ENCODE measurements at places on chromosomes 3 and 15. TPM values are rescaled to one million over a fixed set of nuclear protein-coding genes. Genes with fewer than 3 reads are reported as not detected.

DNA sequence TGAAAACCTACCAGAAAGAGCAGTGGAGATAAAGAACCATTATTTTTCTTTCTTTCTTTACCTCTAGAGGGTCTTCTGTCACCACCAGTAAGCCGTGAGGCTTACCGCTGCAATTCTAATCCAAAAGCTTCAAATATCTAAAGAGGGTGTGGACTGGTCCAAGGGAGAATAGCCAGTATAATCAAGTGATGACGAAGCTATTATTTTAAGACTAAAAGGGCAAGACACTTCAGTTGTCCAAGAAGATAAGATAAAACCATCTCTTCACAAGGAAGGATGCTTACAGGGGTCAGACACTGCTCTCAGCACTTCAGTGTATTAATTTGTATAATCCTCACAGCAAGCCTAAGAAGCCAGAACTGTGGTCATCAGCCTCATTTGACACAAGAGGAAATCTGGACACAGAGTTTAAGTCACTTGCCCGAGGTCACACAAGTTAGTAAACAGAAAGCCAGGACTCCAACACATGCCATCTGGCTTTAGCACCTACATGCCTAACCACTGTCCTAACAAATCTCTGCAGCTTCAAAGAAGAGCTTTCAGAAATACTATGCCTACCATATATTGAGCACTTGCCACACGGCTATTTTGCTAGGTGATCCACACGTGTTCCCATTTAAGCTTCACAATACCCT lies 14.6 kb downstream of the HDC start:
- no peak for DNase-seq
- no peaks in the 10 kb centered on the region for H3K36me3 ChIP-seq
- no peak overlapping the region for H3K4me3 ChIP-seq
- no peak overlapping the region for H3K27ac ChIP-seq
- H3K27me3 ChIP-seq, result no peaks in the 10 kb centered on the region

DNA sequence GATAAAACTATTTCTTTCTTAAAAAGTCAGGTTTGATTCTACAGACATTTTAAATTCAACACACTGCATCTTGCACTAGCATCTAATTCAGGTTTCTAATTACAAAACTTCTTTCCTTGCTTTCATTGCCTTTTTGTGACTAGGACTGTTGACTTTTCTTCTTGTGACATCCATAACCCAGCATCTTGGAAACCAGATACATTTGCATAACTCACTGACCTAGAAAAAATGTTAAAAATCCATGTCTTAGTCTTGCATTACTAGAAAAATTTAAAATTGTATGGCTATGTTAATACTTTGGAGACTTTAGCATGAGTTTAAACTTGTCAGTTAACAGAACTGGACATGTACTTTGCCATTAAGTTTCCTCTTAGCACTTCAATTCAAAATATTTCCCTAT lies 72.7 kb downstream of the DTWD1 start:
- H3K4me3 ChIP-seq, result no peak overlapping the region
- no peaks in the 10 kb centered on the region for H3K27me3 ChIP-seq
- H3K36me3 ChIP-seq, result no peaks in the 10 kb centered on the region

TTC21A gene
- total RNA-seq, result 8.1 TPM

- no peak overlapping the region for H3K4me3 ChIP-seq
- no peak for DNase-seq
- H3K27ac ChIP-seq, result peak overlapping the region; percentile 83
Observed at GRCh38 chr3:8938021-8938420, 25.3 kb downstream of the RAD18 start.

DNA sequence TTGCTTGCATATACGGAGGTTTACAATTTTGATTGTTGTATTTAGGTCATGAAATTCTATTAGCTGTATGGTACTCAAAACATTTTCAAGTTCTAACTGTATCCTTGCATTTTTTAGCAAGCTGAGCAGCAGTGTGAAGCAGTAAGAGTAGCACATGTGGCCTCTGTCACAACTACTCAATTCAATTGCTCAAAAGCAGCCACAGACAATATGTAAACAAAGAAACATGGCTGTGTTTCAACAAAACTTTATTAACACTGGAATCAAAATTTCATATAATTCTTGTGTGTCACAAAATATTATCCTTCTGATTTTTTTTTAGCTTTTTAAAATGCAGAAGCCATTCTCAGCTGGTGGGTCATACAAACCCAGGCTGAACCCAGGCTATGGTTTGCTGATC lies 266.7 kb upstream of the LRRN1 start:
- H3K36me3 ChIP-seq, result no peaks in the 10 kb centered on the region
- H3K4me1 ChIP-seq, result no peaks in the 10 kb centered on the region
- no peak overlapping the region for H3K27ac ChIP-seq
- peaks cover 7% of the 10 kb centered on the region for H3K27me3 ChIP-seq

CCDC33 gene
- total RNA-seq, result not detected

ZMYND10 gene
- total RNA-seq, result 1.1 TPM

PPP1R14D gene
- total RNA-seq, result not detected

ARL14 gene
- total RNA-seq, result not detected

DNA sequence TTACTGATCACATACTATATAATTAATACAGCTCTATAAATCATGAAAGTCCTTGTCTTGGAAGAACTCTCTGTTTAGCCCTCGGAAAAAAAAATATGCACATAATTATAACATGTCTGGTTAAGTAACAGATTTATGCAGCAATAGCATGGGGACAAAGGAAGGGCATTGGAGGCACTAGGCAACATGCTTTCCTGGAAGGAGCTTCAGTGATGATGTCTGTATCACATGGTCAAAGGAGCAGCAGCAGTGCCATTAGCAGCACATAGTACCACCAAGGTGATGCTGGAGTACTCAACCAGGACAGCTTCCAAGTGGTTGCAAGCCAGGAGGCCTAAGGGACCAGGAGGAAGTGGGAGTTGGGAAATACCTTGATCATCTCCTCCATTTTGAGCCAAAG lies 36.3 kb upstream of the PHLDB2 start:
- no peaks in the 10 kb centered on the region for H3K27me3 ChIP-seq
- no peak overlapping the region for H3K4me3 ChIP-seq
- peaks cover 36% of the 10 kb centered on the region for H3K4me1 ChIP-seq
- H3K36me3 ChIP-seq, result no peaks in the 10 kb centered on the region
- no peak overlapping the region for H3K27ac ChIP-seq
- no peak for DNase-seq

GRCh38 chr3:9207116-9207763 lies 42.2 kb downstream of the SRGAP3 start:
- no peaks in the 10 kb centered on the region for H3K36me3 ChIP-seq

- no peak overlapping the region for H3K27ac ChIP-seq
- peaks cover 10% of the 10 kb centered on the region for H3K36me3 ChIP-seq
- H3K27me3 ChIP-seq, result no peaks in the 10 kb centered on the region
- no peak for DNase-seq
- H3K4me1 ChIP-seq, result no peaks in the 10 kb centered on the region
- no peak overlapping the region for H3K4me3 ChIP-seq
Observed at GRCh38 chr3:126049289-126050049, 34.5 kb downstream of the SLC41A3 start.

GRCh38 chr3:127165036-127165435 lies 27.9 kb upstream of the PRR23E start:
- peaks cover 43% of the 10 kb centered on the region for H3K27me3 ChIP-seq
- no peak overlapping the region for H3K4me3 ChIP-seq
- H3K27ac ChIP-seq, result no peak overlapping the region

- peak overlapping the region; percentile 36 for H3K27ac ChIP-seq
- H3K4me3 ChIP-seq, result no peak overlapping the region
- H3K36me3 ChIP-seq, result peaks cover under 1% of the 10 kb centered on the region
- H3K4me1 ChIP-seq, result peaks cover 59% of the 10 kb centered on the region
- DNase-seq, result no peak
Observed at GRCh38 chr3:71461114-71461513, 122.4 kb downstream of the FOXP1 start.

- H3K27me3 ChIP-seq, result no peaks in the 10 kb centered on the region
- peak overlapping the region; percentile 56 for H3K4me3 ChIP-seq
- no peak for DNase-seq
- no peaks in the 10 kb centered on the region for H3K36me3 ChIP-seq
- peaks cover 68% of the 10 kb centered on the region for H3K4me1 ChIP-seq
- peak overlapping the region; percentile 99 for H3K27ac ChIP-seq
Observed at GRCh38 chr15:98728082-98728810, 79.9 kb downstream of the IGF1R start.

CHRFAM7A gene
- 4.4 TPM for total RNA-seq

GRCh38 chr3:32371461-32372212 lies 20.0 kb upstream of the CMTM7 start:
- peaks cover 6% of the 10 kb centered on the region for H3K4me1 ChIP-seq
- H3K4me3 ChIP-seq, result no peak overlapping the region
- H3K36me3 ChIP-seq, result no peaks in the 10 kb centered on the region
- no peak for DNase-seq

GALNT15 gene
- total RNA-seq, result 0.28 TPM

INO80 gene
- 19.8 TPM for total RNA-seq

ADAMTSL3 gene
- total RNA-seq, result 0.49 TPM

DNA sequence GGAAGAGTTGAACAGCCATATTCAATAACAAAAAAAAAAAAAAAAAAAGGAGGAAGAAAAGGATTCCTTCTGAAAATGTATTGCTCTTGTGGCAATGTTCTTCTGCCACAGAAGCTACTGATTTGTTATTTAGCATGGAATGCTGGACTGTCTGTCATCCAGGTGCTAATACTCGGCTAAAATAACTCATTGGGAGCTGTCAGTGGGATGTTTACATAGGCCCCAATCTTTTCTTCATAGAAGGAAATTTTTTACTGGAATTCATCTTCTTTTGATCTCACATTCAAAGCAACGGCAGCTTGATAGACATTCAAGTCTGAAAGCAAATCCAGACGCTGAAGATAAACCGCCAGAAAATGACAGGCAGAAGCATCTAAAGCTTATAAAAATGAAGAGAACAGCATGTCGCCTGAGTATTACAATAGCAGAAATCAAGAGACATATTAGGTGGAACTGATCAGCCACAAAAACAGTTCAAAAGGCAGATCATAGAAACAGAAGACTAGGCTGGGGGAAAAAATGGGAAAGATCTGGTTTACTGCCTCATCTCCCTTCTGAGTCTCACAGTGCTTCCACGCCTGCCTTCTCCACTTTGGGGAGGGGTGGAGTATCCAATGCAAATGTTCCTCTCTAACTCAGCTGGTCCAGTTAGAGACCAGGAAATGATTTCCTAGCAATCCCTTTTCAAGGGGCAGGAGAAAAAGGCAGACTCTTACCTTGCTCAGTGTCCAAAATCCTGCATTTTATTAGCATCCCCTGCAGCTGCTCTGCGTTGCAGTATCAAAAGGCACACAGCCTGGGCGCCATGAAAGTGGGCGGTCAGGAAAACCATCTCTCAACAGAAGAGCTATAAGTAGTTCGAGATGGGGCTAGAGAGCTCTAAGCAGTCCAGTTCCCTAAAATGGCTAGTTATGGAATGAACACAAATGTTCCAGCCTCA lies 451.9 kb downstream of the FOXP1 start:
- no peak for DNase-seq
- H3K36me3 ChIP-seq, result no peaks in the 10 kb centered on the region
- H3K27me3 ChIP-seq, result no peaks in the 10 kb centered on the region

PGBD4 gene
- total RNA-seq, result 1.6 TPM

- peaks cover 6% of the 10 kb centered on the region for H3K4me1 ChIP-seq
- peaks cover 1% of the 10 kb centered on the region for H3K36me3 ChIP-seq
- H3K27ac ChIP-seq, result no peak overlapping the region
- DNase-seq, result no peak
Observed at GRCh38 chr3:32325927-32326326, 65.7 kb upstream of the CMTM7 start.

DNA sequence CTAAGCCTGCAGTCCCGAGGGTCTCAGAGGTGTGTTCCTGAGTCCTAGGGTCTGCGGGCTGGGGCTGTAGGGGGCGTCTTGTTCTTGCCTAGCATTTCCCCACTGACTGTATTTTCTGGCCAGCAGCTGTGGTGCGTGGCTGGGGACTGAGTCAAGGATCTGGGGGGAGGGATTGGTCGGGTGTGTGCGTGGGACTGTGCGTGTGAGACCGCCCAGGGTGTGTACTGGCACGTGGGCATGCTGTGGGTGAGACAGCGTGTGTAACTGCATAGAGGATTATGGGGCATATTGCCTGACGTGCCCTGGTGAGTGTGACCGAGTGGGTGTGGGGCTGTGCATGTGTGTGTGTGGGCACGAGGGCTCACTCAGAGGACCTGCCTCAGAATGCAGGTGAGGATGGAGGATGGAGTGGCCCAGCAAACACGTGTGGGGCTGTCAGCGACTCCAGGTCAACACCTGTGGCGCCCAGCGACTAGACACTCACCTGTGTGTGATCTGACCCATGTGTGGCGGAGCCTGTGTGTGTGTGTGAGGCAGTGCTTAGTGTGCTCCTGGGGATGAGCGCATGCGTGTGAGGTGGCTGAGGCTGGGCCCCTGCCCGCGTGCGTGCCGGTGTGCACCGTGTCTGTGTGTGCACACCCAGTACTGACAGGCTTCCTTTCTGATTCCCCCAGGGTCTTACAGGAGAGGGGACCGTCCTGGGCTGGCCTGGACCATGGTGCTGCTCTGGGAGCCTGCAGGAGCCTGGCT lies 20.9 kb downstream of the FBLN2 start:
- no peaks in the 10 kb centered on the region for H3K27me3 ChIP-seq
- no peak for DNase-seq
- peaks cover 5% of the 10 kb centered on the region for H3K36me3 ChIP-seq

SLC28A1 gene
- total RNA-seq, result not detected

DNA sequence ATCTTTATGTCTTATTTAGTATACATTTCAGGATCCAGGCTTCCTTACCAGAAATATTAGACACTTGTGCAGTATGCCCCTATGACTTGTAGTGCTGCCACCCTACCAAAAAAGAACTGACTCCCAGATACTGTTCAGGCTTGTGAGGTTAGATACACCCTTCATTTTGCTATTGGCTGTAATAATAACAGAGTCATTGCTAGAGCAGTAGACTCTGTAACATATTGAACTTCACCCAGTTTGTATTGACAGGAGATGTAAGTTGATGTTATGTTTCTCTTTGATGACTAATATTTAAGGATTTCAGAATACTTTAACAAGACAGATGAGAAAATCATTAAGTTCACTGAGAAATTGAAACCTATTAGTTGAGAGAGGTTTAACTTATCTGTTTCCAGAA lies 32.9 kb downstream of the RNF111 start:
- peaks cover 4% of the 10 kb centered on the region for H3K4me1 ChIP-seq
- DNase-seq, result no peak
- peaks cover 4% of the 10 kb centered on the region for H3K36me3 ChIP-seq

DNA sequence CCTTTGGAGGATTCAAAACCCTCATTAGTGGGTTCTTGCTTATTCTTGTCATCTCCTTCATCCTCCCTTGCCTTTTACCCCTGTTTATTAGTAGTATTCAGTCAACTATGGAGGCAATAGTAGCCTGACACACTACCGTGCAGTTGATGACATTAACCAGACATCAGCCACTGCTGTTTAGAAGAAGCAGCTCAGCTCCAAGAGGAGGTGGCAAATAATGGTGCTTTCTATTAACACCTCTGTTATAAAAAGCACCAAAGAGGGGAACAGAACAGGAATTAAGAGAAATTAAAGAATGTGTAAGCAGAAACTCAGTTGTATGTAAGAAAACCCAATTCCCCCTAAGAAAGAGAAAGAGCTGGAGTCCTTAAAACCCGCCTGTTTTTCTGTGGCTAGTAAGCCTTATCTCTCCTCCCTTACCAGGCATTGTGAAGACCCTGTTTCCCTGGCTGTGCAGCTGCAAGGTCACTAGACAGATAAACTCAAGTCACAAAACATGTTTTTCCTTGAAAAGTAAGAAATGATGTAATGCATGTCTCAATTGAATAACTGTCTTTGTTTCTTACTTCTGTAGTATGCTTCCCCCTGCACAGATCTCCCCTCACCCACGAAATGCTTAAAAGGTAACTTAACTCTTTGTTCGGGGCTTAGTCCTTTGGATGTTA lies 21.2 kb downstream of the CCR4 start:
- H3K36me3 ChIP-seq, result no peaks in the 10 kb centered on the region
- no peak overlapping the region for H3K4me3 ChIP-seq
